ENCODE measurements at places on chromosomes 12 and 14.
A peak's percentile ranks its signal among the peaks of the same experiment; 100 is the strongest.

DNA sequence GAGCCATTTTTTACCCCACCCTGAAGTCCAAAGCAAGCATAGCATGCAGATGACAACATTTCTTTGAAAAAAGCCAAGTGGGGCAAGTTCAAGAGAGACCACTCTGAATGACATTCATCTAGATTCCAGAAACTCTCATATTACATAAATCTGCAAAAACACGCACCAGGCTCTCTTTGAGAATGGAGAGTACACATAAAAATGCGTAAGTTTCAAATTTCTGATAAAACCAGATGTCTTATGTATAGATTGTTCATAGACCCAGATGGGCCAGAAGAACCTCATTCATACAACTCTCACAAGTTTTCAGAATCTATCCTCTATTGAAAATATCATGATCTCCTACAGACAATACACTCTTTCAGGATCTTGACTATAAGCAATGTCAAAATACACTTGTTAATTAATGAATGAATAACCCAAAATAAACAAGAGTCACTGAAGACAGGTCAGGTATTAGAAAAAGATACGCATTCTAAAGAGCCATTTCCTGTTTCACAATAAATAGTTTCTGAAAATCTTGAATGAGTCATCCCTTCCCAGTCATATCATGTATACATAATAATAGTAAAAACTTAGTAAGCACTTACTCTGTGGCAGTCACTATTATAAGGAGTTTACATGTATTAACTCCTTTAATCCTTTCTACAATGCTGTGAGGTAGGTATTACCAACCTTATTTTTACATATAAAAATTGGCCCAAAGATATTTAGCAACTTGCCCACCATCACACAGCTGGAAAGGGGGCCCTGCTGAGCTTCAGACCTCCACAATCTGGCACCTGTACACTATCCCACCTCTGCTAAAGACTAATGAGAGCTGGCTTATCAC lies 72.0 kb downstream of the PPP2R5E start:
- no peak for DNase-seq

- no peak for DNase-seq
Measured at GRCh38 chr12:46208370-46208769, 60.5 kb downstream of the SLC38A1 start.

- peak; percentile 23 for DNase-seq
Measured at GRCh38 chr12:76820888-76821482, 57.1 kb downstream of the ZDHHC17 start.

DNA sequence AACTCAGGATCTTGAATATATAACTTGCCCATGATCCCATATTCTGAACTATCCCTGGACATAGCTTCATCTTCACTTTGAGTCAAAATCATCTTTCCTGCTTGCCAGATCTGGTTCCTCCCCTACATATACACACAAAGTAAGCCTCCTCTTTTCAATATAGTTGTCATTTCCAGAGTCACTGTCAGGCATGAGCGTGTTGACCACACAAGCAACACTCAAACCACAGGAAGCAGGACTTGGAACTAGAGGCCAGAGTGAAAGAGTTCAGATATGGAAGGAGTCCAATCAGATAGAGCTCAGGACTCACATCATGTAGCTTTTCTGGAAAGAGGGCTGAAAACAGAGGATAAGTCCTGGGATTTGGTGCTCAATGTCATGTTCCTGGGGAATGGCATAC lies 1140.6 kb downstream of the BCL11B start:
- DNase-seq, result no peak

DNA sequence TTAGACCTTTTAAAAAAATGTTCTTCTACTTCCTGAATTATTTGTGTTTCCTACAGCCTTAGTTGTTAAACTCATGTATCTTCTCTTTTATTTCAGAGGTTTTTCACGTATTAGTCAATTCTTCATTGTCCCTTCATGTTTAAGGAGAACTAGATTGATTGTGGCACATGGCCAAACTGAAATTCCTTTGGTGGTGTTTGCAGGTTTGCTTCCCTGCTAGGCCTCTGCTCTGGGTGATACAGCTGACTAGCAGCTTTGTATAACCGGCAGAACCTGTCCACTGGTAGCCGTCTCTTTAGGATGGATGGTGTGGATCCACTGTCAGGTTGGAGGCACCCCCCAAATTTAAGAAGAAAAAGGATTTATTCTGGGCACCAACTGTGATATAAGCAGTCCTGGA lies 262.1 kb downstream of the FBXL14 start:
- no peak for DNase-seq

- DNase-seq, result no peak
Measured at GRCh38 chr12:79661629-79662028, 29.1 kb downstream of the PAWR start.

GRCh38 chr12:12228402-12228801 lies 38.4 kb downstream of the LRP6 start:
- DNase-seq, result no peak

- DNase-seq, result no peak
Measured at GRCh38 chr12:26152507-26153102, 27.8 kb upstream of the BHLHE41 start.

GRCh38 chr12:120479458-120479857 lies 9.9 kb upstream of the SRSF9 start:
- DNase-seq, result no peak

GRCh38 chr12:65765436-65765813 lies 58.9 kb upstream of the HMGA2 start:
- DNase-seq, result no peak

- DNase-seq, result no peak
Measured at GRCh38 chr12:93743999-93744689, 67.0 kb downstream of the CRADD start.

DNA sequence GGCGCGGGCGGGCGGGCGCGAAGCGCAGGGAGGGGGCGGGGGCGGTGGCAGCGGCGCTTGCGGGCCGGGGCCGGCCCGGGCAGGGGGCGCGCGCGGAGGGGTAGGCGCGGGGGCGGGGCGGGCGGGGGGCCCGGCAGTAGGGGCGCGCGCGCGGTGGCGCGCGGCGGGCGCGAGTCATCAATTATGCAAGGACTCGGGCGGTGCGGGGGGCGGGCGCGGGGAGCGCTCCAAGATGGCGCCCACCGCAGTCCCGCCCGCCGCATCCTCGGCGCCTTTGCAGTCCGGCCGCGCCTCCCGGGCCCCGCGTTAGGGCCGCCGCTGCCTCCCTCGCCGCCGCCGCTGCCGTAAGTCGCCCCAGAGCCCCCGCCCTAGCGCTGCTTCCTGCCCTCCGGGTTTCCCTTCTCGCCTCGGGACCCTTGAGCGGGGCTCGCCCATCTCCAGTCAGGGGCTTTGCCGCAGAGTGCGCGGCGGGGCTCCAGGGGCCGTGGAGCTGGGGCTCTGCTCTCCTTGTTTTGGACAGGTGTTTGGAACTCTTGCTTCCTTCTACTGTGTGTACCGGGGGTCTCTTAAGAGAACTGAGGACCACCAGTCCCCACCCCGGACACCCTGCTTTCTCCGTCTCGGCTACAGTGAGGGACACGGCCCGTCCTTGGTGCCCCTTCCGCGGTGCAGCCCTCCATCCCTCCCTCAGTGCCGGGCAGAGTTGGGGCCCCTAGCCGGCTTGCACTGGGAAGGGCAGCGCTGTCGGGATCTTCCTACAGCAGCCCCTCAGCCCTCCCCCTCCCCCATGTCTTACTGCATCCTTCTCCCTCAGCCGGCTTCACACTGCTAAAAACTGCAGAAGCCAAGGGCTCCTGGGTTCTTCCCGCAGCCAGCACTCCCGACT lies at the start of gene SCN8A:
TSS of gene SCN8A (plus strand) at position 218 of the 886 bp plus-strand sequence. CDS start 71,585 bp downstream, outside the sequence.
- DNase-seq, result peak; percentile 56

DNA sequence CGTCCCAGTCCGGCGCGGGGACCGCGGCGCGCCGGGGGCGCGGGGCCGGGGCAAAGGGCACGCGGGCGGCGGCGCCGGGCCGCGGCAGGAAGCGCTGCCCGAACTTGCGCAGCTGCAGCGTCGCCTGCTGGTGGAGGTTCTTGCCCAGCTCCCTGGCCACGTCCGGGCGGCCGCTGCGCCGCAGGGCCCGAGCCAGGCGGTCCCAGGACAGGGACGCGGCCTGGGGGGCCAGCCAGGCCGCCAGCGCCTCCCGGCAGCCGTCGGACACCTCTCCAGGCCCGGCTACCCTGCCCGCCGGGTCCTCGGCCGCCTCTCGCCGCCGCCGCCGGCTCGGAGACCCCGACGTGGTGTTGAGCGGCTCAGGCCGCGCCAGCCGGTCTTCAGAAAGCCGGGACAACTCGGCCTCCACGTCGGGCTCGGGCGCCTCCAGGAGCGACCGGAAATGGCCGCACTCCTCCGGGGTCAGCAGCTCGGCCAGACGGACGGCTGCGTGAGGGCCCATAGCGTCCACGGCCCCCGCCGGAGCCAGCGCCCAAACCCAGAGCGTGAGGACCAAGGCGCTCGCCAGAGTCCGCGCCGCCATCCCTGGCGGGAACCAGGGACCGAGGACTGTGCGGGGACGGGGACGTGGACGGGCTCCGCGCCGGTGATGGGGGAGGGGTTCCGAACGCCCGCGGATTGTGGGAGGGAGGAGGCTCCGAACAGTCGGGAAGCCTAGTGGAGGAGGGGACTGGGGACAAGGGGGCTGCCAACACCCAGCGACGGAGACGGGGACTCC lies 34.0 kb downstream of the FIGNL2 start:
- DNase-seq, result peak; percentile 62

GRCh38 chr12:41486718-41487117 lies 298.6 kb downstream of the PDZRN4 start:
- DNase-seq, result no peak

DNA sequence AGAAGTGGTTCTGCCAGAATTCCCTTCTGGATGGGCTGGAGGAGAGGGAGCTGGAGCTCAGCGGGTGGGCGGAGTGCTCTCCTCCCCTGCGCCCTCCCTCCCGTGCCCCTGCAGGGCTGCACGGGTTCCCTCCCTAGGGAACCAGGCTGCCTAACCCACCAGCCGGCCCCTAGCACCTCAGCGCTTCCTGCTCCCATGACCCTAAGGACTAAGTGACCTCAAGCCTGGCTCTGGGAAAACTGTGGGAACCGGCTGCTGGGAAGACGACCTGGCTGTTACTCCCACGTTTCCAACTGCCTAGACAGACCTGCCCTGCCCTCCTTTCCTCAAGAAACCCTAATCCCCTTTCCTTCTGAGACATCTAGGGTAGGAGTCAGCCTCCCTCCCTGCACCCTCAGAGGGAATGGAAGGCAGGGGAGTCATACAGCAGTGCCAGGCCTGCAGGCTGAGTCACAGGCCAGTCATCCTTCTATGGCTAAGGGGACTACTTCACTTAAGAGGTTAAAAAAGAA lies 31.5 kb downstream of the SLC6A12 start:
- DNase-seq, result no peak

GRCh38 chr14:69432364-69432763 lies 33.9 kb downstream of the SLC39A9 start:
- no peak for DNase-seq

GRCh38 chr14:70810621-70811020 lies 1.3 kb upstream of the MAP3K9 start:
- no peak for DNase-seq

GRCh38 chr12:81758421-81759189 lies 545 bp downstream of the PPFIA2 start:
- no peak for DNase-seq

- no peak for DNase-seq
Measured at GRCh38 chr12:123433615-123434014, 2.9 kb downstream of the RILPL2 start.

- peak; percentile 24 for DNase-seq
Measured at GRCh38 chr12:50933459-50934124, 18.8 kb upstream of the HIGD1C start.

DNA sequence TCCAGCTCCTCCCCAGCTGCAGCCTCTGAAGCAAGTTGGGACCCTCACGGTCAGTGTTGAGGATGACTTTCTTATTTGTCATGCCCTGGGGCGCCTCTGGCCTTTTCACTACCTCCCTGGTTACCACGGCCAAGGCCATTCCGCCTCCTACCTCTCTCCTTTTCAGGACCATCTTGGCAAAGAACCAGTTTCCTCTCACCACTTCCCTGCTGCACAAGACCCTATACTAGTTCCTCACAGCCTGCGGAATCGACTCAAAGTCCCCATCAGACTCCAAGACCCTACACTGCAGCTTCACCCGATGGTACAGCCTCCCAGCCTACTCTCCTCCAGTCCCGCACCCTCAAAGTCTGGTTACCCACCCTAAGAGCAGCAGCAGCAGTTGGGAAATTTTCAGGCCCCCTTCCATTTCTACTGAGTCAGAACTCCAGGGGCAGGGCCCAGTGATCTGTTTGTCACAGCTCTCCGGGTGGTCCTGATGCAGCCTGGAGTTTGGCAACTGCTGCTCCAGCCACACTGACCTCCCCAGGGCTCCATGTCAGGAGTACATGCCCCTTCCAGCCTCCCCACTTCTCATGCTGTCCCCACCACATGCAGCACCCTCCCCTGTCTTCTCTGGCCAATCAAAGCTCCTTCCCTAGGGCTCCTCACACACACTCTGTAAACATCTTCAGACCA lies 5.4 kb downstream of the VWF start:
- DNase-seq, result no peak

DNA sequence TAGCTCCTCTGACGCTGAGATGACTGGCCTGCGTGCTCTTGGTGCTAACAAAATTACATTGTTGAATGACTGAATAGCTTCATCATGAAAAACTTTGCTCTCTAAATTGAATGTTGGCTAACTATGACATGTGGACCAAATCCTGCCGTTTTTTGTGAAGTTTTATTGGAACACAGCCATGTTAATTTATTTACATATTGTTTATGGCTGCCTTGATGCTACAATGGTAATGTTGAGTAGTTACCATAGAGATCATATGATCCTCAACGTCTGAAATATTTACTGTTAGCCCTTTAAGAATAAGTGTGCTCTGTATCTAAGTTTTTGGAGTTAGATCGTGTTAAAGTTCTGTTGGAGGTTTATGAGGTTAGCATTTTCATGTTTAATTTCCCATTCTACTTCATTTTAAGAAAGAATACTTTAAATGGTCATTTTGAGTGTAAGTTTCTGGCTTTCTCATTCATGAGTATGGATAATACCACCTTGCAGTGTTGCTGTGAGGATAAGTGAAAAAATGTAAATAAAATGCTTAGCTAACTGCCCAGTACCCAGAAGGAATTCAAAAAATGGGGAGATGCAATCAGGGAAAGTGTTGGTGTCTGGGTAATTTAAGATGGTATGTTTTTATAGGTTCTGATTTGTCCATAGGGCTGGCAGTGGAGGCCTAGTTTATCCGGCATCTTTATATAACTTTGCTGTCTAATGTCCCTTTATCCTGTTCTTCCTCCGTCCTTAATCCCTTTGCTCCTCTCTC lies 35.3 kb downstream of the NUBPL start:
- no peak for DNase-seq

DNA sequence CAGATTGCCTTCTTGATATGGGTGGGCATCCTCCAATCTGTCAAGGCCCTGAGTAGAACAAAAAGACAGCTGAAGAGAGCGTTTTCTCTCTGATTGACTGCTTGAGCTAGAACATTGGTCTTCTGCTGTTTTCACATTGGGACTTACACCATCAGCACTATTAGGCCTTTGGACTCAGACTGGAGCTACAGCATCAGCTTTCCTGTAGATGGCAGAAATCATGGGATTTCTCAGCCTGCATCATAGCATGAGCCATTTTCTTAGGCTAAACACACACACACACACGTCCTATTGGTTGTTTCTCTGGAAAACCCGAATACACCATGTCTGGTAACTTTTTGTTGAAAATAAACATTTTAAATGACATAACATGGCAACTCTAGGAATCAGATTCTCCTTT lies 15.8 kb upstream of the PPM1A start:
- no peak for DNase-seq

All from K562 (cell line).